ENCODE measurements at places on chromosomes 2 and 18. TPM values are rescaled to one million over a fixed set of nuclear protein-coding genes. Genes with fewer than 3 reads are reported as not detected.

DNA sequence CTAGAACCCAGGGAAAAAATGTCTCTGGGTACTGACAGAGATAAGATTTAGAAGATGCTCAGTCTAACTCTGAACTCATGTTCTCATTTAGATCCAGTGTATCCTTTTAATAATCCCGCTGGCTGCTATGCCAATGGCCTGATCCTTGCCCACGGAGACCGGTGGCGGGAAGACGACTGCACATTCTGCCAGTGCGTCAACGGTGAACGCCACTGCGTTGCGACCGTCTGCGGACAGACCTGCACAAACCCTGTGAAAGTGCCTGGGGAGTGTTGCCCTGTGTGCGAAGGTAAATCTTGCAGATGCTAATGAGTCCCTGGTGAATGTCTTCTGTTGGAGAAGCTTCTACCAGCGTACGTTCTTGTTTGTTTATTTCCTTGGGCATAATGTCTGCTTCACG lies 118.6 kb downstream of the FEZ2 start:
- DNase-seq: no peak

DNA sequence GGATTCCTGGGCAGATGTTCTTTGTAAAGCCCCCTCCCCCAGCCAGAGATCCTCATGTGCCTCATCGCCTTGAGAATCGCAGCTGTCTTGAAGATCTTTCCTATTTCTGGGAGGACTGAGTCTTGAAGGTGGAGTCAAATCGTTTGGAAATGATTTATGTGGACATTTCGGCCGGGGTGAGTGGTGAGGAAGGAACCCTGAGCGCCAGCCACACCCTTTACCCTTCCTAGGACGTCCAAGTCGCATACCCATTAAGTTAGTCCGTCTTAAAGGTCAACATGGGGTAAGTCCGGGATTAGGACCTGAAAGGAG lies 84.9 kb upstream of the ZCCHC2 start:
- DNase-seq: peak; percentile 90

GRCh38 chr2:217302856-217303255 lies 443.0 kb upstream of the TNP1 start:
- DNase-seq: no peak

- no peak for DNase-seq
Measured at GRCh38 chr2:82501217-82501616, 1957.9 kb downstream of the SUCLG1 start.

GRCh38 chr2:86068136-86068588 lies 37.5 kb downstream of the POLR1A start:
- DNase-seq: no peak

DNA sequence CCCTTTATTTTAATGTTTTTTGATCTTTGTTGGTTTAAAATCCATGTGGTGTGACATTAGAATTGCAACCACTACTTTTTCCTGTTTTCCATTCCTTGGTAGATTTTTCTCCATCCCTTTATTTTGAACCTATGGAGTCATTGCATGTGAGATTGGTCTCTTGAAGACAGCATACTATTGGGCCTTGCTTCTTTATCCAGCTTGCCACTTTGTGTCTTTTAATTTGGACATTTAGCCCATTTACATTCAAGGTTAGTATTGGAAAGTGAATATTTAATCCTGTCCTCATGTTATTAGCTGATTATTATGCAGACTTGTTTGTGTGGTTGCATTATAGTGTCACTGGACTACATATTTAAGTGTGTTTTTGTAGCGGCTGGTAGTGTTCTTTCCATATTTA lies 782.9 kb downstream of the SLC4A3 start:
- DNase-seq: no peak

- DNase-seq: no peak
Measured at GRCh38 chr2:209933499-209934483, 68.6 kb upstream of the RPE start.

GRCh38 chr2:9243357-9243756 lies 36.7 kb downstream of the ASAP2 start:
- DNase-seq: no peak

The DPP10 gene
- total RNA-seq: not detected

The LAMA3 gene
- total RNA-seq: 173 TPM

All from lower leg skin (tissue), 4 donors.